Fibroblast of upper back skin (primary cell): ENCODE measurements at places on chromosomes 16 and 17.

DNA sequence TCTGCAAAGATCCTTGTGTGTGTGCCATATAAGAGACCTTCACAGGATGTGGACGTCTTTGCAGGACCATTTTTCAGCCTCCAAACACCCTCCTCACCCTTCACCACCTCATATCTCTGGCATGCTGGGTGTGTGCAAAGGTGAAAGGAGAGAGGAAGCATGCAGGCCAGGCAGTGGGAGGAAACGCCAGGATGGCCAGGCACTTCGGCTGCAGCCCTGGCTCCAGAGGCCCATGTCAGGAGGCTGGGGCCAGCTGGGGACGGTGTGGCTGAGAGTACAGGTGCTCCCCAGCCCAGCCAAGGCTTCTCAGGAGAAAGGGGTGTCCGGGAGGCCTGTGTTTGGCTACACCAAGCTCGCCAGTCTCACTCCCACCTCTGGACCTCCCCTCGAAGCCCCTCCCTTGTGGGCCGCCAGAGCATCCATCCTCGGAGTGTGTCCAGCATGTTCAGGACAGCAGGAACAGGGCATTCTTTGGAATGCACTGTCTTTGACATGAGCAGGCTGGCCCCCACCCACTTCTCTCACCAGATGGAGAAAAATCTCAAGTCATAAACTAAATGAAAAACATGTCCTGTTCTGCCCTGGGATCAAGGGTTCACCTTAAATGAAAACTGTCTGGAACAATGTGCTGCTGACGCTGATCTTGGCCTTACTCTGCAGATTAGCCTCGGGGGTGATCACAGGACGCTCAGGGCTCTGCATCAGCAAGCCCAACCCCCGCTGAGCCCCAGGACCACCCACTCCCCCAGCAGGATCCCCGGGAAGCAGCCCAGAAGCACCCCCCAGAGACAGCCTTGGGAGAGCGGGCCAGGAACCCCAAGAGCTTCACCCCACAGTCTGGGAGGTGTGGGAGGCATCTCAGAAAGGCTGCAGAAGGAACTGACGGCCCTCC is 15.9 kb downstream of the PEMT start:
- DNase-seq: peak; percentile 14

- peak; percentile 5 for DNase-seq
These were observed 76.5 kb upstream of the NUDT7 start for GRCh38 chr16:77645764-77646163.

- no peak for DNase-seq
These were observed at the start of gene KRT25 for GRCh38 chr17:40755231-40755630. KRT25 (minus strand) TSS chr17:40755331; CDS start chr17:40755271, 60 bp downstream.

DNA sequence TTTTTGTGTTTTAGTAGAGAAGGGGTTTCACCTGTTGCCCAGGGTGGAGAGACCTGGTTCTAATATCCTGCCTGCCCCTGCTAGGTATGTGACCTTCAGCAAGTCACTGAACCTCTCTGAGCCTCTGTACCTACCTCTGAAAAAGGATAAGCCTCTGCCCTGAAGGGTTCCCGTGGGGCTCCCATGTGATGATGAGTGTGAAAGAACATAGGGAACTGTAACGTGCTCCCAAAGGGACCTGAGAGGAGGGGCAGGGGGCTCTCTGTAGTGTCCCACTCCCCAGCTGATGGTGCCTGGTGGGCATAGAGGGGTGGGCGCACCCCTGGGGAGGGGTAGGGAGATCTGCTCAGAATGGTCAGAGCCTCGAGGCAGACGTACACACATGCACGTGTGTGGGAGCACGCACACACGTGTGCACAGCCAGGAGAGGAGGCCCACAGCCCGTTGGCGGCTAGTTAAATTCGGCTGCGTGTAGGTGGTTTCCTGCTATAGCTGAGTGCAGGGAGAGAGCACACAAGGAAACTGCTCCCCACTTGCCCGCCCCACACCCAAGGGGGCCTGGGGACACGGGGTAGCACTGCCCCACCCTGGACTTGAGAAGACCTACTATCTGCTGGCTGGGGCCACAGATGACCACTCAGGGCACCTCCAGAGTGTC is 6.7 kb downstream of the KCNH4 start:
- DNase-seq: no peak

DNA sequence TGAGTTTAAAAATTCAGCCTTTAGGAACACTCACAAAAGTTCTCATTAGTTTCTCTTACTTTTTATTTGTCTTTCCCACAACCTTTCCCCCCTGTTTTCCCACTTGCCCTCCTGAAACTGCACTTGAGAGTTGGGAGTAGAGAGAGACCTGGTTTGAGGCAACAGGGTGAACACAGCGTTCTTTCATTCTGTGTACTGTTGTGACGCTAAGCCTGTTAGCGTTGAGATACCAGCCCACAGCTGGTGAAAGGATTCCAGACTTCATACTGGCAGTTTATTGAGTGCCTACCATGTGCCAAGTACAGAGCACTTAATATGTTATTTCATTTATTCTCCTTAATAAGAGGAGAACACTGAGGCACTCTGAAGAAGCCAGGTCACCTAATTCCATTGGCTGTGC is 10.3 kb downstream of the TNRC6C start:
- no peak for DNase-seq

DNA sequence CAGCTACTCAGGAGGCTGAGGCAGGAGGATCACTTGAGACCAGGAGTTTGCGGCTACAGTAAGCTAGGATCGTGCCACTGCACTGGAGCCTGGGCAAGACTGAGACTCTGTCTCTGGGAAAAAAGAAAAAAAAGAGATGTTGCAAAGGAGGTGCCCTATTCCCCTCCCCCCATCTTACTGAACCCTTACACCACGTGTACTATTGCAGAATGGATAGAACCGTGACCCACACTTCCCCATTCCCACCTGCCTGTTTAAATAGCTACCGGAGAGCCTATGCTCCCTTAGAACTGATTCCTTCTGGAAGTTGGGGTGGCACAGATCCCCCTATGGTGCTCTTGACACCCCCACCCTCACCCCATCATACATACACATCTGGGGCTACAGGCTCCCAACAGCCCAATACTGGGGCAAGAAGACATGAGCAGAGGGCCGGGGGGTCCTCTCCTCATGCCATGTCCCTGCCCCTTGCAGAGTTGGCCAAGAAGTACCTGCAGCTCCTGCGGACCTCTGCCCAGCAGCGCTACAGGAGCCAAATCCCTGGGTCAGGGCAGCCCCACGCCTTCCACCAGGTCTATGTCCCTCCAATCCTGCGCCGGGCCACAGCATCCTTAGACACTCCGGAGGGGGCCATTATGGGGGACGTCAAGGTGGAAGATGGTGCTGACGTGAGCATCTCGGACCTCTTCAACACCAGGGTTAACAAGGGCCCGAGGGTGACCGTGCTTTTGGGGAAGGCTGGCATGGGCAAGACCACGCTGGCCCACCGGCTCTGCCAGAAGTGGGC is 35.7 kb downstream of the NLRC5 start:
- DNase-seq: no peak
